ENCODE measurements at places on chromosomes 3 and 15.

DNA sequence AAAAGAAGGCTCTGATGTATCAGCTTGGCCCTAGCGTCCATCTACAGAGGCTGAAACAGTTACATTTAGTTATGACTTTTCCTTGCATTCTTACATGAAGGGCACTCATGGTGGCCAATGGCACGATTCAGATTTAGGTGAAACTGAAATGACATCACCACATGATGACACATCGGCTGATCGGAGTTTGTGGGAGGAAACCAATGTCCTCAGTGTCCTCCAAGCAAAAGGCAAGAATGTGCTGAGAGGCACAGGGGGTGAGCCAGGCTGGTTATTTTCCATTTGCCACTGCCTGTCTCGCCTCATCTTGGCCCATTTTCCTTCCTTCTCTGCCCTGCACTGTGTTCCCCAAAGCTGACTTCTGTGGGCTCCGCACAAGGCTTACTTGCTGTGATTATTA is 34.4 kb downstream of the TARS3 start:
- no peak for DNase-seq

- DNase-seq, result no peak
Observed at GRCh38 chr3:130907966-130908365, 14.1 kb downstream of the ATP2C1 start.

DNA sequence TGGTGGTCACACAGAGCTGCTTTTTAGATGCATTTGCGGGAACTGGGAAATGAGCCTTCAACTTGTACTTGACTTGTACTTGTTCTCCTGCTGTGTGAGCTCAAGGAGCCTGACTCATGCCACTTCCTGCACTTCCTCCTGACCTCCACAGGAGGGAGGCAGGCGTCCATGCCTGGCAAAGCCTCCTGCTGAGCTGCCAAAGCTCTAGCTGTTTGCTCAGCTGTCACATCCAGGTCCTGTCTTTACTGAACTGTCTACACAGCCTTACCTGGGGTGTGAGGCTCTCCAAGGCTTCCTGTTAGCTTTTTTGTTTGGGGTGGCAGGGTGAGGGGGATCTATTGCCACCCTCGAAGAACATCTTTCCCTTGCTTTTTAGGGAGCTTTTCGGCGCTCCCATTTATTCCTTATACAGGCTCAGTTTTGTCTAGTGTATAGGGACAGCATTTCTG is 6.4 kb downstream of the THPO start:
- DNase-seq, result peak; percentile 41

DNA sequence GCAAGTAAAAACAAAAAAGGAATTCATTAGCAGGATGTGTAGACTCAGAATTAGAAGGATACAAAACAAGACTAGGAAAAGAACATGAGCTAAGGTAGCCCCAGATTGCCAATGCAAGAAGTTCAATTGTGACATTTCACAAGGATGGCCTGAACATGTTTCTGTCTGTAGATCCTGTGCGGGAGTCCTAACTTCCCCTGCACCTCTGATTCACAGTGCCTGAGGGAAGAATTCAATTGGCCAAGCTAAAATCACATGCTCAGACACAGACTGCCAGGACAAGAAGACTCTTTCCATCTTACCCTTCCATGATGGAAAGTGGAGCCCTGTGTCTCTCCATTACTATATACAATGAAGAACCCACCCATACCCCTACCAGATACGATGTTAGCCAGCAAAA is 251.5 kb downstream of the KCNH8 start:
- DNase-seq, result no peak

GRCh38 chr15:68386587-68387288 is 45.2 kb downstream of the ITGA11 start:
- DNase-seq, result no peak

DNA sequence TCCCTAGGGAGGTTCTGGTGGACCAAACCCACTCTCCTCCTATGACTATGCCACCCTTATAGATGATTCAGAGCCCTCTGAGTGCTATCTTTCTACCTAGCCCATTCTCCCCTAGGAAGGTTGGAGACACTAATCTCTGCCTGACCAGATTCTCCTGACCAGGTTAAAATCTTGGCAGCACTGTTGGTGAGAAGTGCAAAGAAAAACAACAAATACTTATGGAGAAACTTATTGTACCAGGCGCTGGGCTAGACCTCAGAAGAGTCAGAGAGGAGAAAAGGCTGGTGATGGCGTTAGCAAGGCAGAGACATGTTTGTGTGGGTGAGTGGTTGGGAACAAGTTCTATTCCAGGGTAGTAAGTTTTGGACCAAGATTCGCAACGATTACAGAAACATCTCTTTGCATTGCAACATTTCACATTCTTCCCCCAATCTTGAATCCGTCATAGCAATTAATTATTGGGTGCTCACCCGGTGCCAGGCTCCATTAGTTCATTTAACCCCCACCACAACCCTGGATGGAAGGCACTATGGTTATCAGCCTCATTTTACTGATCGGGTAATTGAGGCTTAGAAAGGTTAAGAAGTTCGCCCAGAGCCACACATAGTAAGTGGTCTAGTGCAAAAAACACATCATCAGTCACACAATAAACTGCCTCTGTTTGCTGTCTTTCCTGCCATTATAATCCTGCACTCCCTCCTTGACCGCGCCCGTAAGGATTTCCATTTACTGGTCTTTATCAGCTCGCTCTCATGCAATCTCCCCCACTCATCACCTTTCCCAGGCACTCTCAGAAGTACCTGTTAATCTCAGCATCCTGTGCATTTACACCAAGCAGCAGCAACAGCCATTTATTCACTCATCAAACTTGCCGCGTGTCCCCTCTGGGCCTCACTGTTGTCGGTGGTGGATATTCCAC is 655 bp upstream of the TSPAN3 start:
- DNase-seq, result no peak

DNA sequence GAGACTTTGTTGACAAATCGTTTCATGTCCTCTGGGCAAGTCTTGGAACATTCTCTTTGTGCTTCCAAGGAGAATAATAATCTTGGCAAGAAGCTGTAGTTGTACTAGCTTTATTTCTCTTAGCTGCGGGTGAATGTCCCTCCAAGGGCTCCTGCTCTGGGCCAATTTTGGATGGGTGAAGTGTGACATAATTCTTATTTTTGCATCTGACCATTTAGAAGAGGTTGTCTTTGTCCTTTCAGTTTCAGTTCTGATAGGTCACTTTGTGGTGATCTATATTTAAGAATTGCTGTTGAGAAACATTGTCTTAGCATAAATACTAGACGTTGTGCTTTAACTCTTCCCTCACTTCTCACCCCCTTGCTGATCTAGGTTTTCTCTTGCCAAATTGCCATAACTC is 164.8 kb upstream of the RORA start:
- no peak for DNase-seq
